Lower lobe of right lung (tissue), 2 donors: ENCODE measurements at places on chromosomes 7 and 10. TPM values are rescaled to one million over a fixed set of nuclear protein-coding genes. Genes with fewer than 3 reads are reported as not detected.
A peak's percentile ranks its signal among the peaks of the same experiment; 100 is the strongest.

DNA sequence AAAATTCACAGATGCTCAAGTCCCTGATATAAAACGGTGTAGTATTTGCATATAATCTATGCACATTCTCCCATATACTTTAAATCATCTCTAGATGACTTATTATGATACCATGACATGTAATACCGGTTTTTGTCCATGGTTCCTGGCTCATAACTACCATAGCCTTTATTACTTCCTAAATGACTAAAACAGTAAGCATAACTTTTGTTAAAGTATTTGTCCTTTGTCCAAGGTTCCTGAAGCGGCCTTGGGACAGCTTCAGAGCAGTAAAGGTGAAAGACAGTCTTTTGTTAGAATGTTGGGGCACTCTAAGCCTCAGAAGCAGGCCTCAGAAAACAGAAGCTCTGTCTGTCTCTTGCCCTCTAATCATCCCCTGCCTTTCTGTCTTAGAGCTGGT lies 4.0 kb downstream of the CRCP start:
- DNase-seq: no peak

- DNase-seq: no peak
Measured at GRCh38 chr7:13908667-13909397, 80.6 kb downstream of the ETV1 start.

- no peak for DNase-seq
Measured at GRCh38 chr10:62741996-62742395, 62.5 kb upstream of the ADO start.

GRCh38 chr10:68981074-68981473 lies 7.5 kb upstream of the KIFBP start:
- no peak for DNase-seq

GRCh38 chr7:70805360-70805759 lies 326.6 kb upstream of the GALNT17 start:
- no peak for DNase-seq

DNA sequence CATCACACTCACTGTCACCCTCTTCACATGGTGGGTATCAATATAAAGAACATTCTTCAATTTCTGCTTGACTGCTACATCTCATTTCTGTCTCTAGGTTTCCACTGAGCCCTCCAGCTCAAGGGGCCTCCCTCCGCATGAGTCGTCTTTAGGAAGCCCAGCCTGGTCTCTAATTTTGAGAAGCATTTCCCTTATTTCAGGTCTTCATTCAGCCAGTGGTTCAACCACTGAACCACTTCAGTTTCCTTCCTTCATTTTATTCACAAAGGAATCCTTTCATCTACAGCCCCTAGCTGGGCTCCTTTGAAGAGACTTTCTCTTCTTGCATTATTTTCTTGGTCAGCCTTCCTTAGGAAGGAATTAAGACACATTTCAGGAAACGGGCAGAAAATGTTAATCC lies 257.4 kb downstream of the KCNMA1 start:
- no peak for DNase-seq

- DNase-seq: no peak
Measured at GRCh38 chr7:139626817-139627216, 103.3 kb downstream of the CLEC2L start.

DNA sequence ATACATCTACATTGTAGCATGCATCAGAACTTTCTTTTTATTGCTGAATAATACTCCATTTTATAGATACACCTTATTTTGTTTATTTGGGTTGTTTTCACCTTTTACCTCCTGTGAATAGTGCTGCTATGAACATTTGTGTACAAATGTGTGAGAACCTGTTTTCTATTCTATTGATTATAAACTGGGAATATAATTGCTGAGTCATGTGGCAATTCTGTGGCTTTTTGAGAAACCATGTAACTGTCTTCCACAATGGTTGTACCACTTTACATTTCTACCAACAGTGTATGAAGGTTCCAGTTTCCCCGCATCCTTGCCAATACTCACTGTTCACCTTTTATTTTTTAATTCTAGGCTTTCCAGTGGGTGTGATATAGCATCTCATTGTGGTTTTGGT lies 138.6 kb upstream of the MBL2 start:
- DNase-seq: no peak

The ANAPC16 gene
- total RNA-seq: 113 TPM

DNA sequence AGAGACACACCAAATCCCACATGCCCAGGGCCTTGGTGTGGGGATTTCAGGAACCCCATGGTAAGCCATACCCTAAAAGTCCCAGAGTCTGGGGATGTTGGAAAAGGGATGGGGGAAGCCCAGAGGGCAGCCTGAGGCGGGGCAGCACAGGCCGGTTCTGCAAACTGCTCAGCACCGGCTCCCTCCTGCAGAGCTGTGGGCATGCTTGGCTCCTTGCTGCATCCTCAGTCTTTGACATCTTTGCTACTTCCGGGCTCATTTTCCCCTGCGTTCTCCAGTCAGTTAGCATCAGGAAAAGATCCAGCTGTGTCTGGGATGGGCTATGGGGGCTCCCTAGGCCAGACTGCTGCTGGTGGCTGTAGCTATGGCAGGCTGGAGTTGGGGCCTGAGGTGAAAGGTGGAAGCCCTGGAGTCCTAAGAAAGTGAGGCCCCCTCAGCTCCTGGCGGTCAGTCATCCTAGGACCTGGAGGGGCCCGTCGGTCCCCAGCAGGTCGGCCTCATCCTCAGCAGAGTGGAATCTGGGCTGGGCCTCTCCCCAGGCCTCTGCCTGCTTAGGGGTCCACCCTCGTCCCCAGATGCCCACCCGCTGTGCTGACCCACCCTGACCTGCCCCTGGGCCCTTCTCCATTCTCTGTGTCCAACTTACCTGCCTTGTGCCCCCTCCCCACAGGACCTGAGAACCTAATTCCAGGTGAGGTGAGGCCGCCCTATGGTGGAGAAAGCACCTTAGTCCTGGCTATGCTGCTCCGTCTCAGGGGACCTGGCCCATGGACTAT lies 9.3 kb downstream of the TBATA start:
- DNase-seq: no peak

GRCh38 chr10:75982611-75983369 lies 551.4 kb downstream of the LRMDA start:
- no peak for DNase-seq

- no peak for DNase-seq
Measured at GRCh38 chr7:151411551-151411950, 1.7 kb upstream of the WDR86 start.

DNA sequence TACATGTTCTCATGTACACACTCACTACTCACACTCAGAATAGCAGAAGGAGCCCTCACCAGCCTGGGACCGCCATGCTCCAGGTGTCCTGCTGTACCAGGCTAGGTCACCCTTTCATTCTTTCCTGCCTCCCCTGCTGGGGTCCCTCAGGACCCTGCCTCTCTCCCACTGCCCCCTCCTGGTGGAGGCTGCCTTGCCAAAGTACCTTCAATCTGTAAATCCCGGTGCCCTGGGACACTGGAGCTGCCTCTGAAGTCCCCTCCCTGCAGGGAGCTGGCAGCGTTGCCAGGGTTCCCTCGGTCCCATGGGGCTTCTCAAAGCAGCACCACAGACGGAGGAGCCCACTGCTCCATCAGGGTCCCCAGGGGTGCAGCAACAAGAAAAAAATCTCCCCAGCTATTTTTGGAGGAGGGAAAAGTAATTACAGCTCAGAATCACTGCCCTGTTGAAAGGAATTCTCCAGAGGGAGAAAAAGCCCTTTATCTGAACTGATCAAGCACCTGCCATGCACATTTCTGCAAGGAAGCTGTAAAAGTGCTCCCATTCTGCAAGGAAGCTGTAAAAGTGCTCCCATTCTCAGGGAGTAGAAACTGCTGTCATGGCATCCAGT lies 259.9 kb downstream of the PTPRN2 start:
- DNase-seq: no peak

GRCh38 chr10:47207281-47207615 lies 92.7 kb upstream of the GDF10 start:
- peak; percentile 69 for DNase-seq

DNA sequence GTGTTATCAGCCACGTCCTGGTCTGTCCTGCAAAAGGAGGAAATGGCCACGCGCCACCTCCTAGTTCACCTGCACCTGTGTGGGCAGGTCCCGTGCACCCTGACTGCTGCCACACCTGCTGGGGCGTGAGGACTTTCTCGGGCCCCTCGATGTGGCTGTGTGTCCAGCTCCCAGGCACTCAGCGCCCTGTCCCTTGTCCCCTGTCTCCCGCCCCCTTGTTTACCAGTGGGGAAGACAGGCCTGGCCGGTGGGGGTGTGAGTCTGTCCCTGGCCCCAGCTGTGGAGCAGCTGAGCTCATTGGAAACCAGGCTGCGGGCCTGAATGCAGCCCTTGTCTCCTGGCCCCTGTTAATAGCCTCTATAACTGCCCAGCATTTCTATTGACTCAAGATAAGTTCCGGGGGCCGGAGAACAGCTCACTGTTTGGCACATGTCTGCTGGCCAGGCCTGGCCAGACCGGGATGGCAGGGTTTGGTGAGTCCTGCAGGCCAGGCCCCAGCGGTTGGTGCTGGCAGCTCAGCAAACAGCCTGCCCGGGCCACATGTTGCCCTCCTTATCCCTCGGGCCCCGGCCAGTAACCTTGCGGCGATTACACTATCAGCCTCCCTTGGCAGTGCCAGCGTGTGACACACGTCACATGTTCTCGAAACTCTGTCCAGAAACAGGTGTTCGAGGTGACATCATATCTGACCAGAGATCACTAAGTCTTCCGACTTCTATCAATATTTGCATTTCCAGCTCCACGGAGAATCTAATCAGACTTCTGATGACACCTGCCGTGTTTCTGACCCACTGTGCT lies 52.1 kb downstream of the FOXL3 start:
- no peak for DNase-seq
